CD14-positive monocyte (primary cell): ENCODE measurements at places on chromosomes 6 and 20. TPM values are rescaled to one million over a fixed set of nuclear protein-coding genes. Genes with fewer than 3 reads are reported as not detected.

Gene SNRPB
- polyA plus RNA-seq: 183 TPM

Gene SLCO4A1
- polyA plus RNA-seq: 0.42 TPM

Gene ULBP2
- 0.31 TPM for polyA plus RNA-seq

Gene PTK7
- 0.15 and 0.19 TPM in 2 replicates for polyA plus RNA-seq

Gene TBX18
- 0.01 TPM in 1 of 2 replicates, not detected in the other for polyA plus RNA-seq

Gene OOEP
- polyA plus RNA-seq: not detected in 2 replicates

Gene MYL9
- 0.08 TPM for polyA plus RNA-seq

Gene GABRR1
- polyA plus RNA-seq: not detected in 2 replicates

Gene HEY2
- polyA plus RNA-seq: not detected

Gene PRND
- polyA plus RNA-seq: not detected in 2 replicates

Gene KIF6
- polyA plus RNA-seq: not detected in 2 replicates

Gene ARMC2
- 3.1 and 7.4 TPM in 2 replicates for polyA plus RNA-seq

Gene AKIRIN2
- polyA plus RNA-seq: 118 TPM

Gene DDO
- 2.2 TPM for polyA plus RNA-seq

Gene CST5
- polyA plus RNA-seq: not detected

Gene STMND1
- polyA plus RNA-seq: not detected

Gene HLA-DPA1
- polyA plus RNA-seq: 796 TPM

Gene LRRC73
- polyA plus RNA-seq: not detected in 2 replicates

Gene SERPINB1
- 64.5 and 126 TPM in 2 replicates for polyA plus RNA-seq

Gene PCED1A
- 9.1 TPM for polyA plus RNA-seq

Gene CFB
- 1.8 and 2.2 TPM in 2 replicates for polyA plus RNA-seq

Gene PHACTR3
- polyA plus RNA-seq: not detected

Gene TMEM74B
- not detected in 2 replicates for polyA plus RNA-seq

Gene FBXO30
- polyA plus RNA-seq: 1.1 TPM

Gene OTOR
- polyA plus RNA-seq: not detected in 2 replicates
